Hematopoietic multipotent progenitor cell treated with erythropoietin and hydrocortisone succinate and interleukin-3 and kit ligand, for 8 days (in vitro differentiated cells): ENCODE measurements at places on chromosomes 5 and 9.

- no peak for DNase-seq
Observed at GRCh38 chr5:81986126-81986525, 14.3 kb downstream of the ATG10 start.

- no peak for DNase-seq
Observed at GRCh38 chr5:44675296-44675695, 133.5 kb upstream of the MRPS30 start.

DNA sequence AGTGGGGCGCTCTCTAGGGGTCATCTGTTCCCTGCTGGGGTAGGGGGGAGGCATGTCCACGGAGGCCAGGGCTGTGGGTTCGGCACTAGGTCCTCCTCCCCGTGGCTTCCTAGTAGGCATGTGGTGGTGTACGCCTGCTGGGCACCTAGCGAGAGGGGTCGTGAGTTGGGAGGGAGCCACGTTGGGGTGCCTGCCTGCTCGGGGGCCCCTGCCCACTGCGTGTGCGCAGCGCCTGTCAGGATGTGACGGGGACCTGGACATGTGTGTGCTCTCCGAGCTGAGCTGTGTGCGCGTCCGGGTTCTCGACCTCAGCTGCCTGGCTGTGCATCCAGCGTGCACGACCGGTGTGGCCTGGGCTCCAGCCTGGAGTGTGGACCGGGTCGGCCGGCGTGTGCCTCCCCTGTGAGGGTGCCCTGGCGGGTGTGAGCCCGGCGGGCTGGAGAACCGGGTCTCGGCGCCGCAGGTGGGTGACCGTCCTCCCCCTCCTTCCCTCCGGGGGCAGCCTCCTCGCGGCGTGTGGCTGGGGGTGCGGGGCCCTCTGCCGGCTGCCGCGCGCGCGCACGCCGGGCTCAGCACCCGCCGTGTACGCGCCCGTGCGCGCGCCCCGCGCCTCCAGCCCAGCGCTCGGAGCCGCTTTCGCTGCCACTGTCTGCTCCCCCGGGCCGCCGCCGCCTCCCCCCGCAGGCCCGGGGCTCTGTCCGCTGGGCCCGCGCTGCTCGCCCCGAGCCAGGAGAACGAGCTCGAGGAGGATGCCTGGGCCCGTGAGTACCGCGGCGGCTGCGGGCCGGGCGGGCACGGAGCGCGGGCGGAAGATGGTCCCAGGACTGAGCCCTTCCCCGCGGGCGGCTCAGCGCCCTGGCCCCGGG is at the start of gene PRR7:
Gene PRR7, plus strand, starts transcription at position 615 of the 866 bp plus-strand sequence. CDS start 8,254 bp downstream, outside the sequence.
- peak; percentile 50 for DNase-seq

- no peak for DNase-seq
Observed at GRCh38 chr5:172800088-172800551, 29.1 kb upstream of the DUSP1 start.

DNA sequence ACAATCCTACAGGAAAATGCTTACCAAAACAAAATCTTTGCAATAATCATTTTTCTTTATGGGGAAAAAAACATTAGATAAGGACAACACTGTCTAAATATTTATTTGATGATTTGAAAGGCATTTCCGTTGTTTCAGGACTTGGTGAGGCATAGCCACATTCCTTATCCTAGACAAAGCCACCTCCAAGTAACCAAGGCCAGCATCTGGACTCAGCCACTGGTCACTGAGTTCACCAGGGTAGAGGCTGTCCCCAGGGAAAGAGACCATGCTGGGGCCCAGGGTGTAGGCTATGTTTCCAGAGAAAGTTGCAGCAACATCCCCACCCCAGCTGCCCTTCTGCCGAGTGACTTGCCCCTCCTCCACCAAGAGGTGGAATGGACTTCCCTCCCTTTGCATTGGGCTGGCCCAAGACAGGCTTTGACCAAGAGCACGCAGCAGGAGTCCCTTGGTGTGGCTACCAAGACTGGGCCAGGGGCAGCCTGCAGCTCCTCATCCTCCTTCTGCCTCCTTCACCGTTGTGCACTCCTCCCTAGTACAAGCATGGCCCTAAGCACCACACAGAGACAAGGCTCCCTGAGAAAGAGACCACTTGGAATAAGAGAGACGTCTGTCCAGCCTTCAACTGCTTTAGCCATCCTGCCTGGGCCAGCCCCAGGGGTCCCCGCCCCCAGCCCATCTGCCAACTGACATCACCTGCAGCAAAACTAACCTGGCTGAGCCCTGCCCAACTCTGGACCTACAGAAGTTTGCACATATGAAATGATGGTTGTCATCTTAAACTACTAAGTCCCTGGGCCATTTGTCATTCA is 68.1 kb upstream of the SPIN1 start:
- no peak for DNase-seq

DNA sequence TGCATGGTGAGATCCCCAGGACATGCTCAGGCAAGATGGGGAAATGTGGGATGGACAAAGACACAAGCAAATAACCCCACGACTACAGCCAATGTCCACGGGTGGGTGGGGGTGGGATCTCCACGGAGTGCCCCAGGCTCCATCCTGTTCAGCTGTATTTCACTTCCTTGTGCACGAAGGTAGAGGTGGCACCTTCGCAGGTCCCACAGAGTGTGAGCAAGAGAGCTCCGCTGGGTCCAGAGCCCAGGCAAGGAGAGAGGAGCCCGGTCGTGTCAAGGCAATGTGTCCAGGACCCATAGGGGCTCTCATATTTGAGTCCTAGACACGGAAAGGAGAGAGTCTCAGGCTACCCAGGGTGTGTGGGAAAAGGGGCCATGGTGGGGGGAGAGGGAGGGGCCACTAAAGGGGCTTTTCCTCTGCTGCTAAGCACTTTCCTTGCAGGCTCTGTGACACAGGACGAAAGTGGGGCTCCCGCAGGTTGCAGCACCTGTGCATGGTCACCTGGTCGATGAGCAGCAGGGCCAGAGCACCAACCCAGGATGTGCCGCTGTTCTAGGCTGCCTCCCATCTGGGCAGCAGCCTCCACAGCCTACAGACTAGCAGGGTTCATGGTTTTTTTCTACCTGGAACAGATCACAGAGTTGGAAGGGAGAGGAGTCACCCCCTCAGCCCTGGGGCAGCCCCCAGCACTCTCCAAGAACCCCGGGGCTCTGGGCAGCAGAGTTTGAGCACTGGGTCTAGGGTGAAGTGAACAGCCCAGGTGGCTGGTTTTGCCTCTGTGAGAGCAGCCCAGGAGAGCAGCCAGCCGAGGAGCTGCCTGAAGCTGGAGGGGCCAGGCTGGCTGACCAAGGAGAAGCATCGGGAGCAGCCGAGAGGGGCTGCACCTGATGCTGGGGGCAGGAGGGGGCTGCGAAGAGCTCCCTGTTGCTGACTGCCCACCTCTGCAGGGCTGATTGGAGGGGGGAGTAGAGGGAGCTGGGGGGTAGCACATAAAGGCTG is 100.7 kb upstream of the MVB12B start:
- no peak for DNase-seq
